ENCODE measurements at places on chromosomes 16 and 17.

DNA sequence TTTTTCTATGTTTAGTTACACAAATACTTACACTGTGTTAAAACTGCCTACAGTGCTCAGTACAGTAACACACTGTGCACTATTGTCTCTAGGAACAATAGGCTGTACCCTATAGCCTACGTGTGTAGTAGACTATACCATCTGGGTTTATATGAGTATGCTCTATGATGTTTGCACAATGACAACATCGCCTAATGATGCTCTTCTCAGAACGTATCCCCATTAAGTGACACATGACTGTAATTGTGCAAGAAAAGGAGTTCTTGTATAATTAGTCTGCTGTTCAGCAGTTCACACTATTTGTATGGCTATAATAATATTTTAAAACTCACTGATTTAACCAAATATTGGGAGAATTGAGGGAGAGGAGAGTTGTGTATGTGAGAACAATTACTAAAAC is 173.7 kb downstream of the TRIM37 start:
- H3K27me3 ChIP-seq = peaks cover 16% of the 10 kb centered on the region
- no peak overlapping the region for H3K4me3 ChIP-seq
- no peak overlapping the region for H3K27ac ChIP-seq
- DNase-seq = no peak

- H3K36me3 ChIP-seq = peaks cover 57% of the 10 kb centered on the region
- no peaks in the 10 kb centered on the region for H3K27me3 ChIP-seq
Measured at GRCh38 chr17:37541880-37542660, 52.4 kb downstream of the DUSP14 start.

DNA sequence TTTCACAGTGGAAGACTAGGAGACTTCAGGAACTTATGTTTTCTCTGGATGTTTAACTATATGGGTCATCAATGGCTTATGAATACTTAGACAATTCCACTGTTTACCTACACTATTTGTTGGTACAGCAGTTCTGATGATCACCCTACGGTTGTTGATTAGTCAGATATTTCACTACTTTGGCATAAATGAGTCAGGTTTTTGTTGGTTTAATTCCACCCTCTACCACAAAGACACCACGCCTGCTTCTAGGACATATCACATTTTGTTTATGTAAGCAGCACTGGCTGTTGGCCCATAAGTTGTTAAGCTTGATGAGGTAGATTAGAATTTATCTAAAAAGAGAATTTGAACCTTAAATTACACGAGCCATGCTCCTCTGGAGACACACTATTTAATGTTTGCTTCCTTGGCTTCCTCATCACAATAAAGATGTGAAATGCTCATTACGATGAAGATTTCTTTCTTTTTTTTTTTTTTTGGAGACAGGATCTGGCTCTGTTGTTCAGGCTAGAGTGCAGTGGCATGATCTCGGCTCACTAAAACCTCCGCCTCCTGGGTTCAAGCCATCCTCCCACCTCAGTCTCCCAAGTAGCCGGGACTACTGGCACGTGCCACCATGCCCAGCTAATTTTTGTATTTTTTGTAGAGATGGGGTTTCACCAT is 4.3 kb downstream of the GDE1 start:
- H3K27me3 ChIP-seq = no peaks in the 10 kb centered on the region
- H3K27ac ChIP-seq = peak overlapping the region; percentile 80
- peak overlapping the region; percentile 46 for H3K4me3 ChIP-seq
- H3K4me1 ChIP-seq = peaks cover 62% of the 10 kb centered on the region
- DNase-seq = no peak
- H3K36me3 ChIP-seq = peaks cover 53% of the 10 kb centered on the region

- no peak for DNase-seq
- H3K4me3 ChIP-seq = no peak overlapping the region
- H3K27me3 ChIP-seq = no peaks in the 10 kb centered on the region
- H3K36me3 ChIP-seq = no peaks in the 10 kb centered on the region
- H3K4me1 ChIP-seq = no peaks in the 10 kb centered on the region
Measured at GRCh38 chr17:6040504-6040903, 29.7 kb upstream of the WSCD1 start.

- no peak for DNase-seq
- no peak overlapping the region for H3K27ac ChIP-seq
- peaks cover 2% of the 10 kb centered on the region for H3K27me3 ChIP-seq
Measured at GRCh38 chr17:50181591-50182560, 16.1 kb downstream of the SGCA start.

GRCh38 chr16:56848955-56849689 is 15.9 kb upstream of the SLC12A3 start:
- H3K4me1 ChIP-seq = peaks cover 25% of the 10 kb centered on the region
- H3K4me3 ChIP-seq = no peak overlapping the region
- peaks cover 18% of the 10 kb centered on the region for H3K36me3 ChIP-seq
- no peak for DNase-seq

All from activated T-helper 2 cell treated with anti-CD3 and anti-CD28 coated beads, Interferon-gamma antibody, Interleukin-2, Interleukin-4, amounts not matched to agents 10 μg/mL and 5 μg/mL and 100 μg/mL, durations not matched to agents 14 hours and 24 hours and 36 hours (primary cell).